ENCODE measurements at places on chromosomes 7 and 10.
A peak's percentile ranks its signal among the peaks of the same experiment; 100 is the strongest.

DNA sequence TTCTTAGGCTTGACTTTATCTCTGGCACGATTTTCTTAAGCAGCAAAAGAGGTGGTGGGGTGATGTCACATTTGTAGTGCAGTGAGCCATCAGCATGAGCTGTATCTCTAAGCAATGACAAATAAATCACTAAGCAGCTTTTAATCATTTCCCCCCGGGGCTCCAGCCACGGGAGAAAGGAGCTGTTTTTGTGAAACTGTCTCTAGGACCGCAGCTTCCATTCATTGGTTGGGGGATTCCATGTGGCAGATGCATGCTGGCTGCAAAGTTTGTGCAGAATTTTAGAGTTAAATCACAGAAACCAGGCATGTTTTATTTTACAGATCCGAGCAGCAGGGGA lies 464 bp downstream of the KIAA1217 start:
- ATAC-seq: peak; percentile 65

GRCh38 chr7:24870766-24871165 lies 109.2 kb downstream of the OSBPL3 start:
- no peak for ATAC-seq

- no peak for ATAC-seq
Measured at GRCh38 chr10:969473-970150, 18.6 kb upstream of the GTPBP4 start.

DNA sequence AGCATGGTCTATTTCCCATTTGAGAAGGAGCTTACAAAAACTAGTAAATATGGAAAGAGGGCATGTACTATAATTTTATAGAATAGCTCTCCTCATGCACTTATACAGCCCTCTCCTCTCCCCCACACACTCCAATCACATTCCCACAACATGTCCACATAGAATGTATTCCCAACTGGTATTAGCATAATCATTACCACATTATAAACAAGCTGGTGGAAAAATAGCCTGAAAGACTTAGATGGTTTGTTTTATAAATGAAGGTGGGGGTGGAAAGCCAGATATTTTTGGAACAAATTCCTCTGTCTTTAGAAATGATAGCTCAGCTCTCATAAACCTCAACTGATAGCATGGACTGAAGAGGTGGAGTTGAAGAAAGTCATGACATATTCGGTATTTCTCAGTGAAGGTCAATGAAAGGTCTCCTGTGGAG lies 410.1 kb downstream of the SUGCT start:
- ATAC-seq: no peak

DNA sequence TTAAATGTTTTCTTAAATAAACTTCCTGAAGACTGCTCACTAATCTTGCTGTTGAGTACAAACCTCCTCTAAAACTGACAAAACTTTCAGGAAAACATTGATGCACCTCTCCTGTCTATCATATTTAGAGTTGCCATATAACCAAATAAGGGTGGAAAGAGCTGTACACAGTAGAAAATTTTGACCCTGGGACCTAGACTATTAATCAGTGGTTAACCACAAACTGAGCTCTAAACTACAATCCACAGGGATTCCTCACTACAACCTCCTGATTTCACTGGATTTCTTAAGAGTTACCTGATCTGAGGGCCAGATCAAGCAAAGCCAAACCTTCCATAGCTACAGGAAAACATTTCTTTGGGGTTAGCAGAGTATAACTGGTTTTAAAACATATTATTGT lies 39.9 kb upstream of the WNT16 start:
- ATAC-seq: no peak

DNA sequence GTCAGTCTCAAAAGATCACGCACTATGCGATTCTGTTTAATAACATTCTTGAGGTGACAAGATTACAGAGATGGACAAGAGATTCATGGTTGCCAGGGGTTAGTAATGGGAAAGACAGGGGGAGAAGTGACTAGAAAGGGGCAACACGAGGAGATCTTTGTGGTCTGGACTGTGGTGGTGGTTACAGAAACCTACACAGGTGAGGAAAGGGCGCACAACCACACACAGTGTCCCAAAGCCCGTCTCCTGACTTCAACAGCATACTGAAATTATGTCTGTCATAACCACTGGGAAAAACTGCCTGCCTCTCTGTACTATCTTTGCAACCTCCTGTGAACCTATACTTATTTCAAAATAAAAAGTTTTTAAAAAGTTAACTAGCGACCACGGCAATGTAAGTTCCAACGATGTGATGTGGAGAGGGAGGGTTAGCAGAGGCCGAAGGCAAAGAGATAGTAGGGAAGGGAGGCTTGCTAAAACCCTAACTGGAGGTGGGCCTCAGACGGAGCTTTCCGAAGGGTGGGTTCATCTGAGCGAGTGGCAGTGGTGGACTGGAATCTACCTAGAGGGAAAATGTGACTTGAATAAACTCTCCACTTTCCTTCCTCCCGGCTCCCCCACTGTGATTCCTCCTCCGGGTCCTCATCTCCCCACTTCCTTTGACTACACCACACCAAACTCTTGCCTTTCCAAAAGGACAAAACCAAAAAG lies 43.7 kb downstream of the GNA12 start:
- no peak for ATAC-seq

- ATAC-seq: peak; percentile 51
Measured at GRCh38 chr10:3803927-3804741, 19.1 kb upstream of the KLF6 start.

GRCh38 chr7:127847641-127848040 lies 183.6 kb downstream of the LRRC4 start:
- no peak for ATAC-seq

GRCh38 chr7:154860621-154861375 lies 142.1 kb downstream of the PAXIP1 start:
- no peak for ATAC-seq

DNA sequence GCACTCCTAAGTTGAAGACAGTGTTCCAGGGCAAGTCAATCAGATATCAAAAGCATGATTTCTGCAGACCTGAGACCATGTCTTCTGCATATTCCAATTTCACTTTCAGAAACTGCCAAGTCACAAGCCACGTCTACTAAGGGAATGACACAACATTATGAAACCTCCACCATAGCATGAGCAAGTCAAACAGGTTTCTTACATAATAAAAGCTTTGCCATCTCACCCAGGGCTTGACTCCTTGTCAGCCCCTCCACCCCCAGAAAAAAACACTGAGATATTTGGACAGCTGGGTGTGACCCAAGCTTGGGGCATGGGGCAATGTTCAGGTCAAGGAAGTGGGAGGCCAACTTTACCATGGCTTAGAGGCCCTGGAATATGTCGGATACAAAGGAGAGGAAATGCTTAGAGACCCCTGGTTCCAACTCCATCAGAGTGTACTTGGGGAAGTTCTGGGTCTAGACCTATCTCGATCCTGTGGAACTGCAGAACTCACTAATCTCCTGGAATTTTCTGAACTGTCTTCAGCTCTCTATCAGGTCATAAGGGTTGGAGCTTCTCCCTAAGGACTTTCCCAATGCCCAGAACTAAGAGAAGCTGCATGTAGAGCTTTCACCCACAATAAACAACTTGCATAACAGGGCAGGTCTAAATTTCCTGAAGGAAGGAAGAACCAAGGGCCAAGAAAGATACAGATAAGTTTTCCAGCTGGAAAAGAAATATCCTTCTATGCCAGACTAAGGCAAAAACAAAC lies 80.6 kb upstream of the NAMPT start:
- peak; percentile 93 for ATAC-seq

GRCh38 chr7:73560109-73560835 lies 2.8 kb upstream of the BCL7B start:
- no peak for ATAC-seq

- ATAC-seq: peak; percentile 17
Measured at GRCh38 chr7:50308532-50309385, 4.2 kb downstream of the IKZF1 start.

DNA sequence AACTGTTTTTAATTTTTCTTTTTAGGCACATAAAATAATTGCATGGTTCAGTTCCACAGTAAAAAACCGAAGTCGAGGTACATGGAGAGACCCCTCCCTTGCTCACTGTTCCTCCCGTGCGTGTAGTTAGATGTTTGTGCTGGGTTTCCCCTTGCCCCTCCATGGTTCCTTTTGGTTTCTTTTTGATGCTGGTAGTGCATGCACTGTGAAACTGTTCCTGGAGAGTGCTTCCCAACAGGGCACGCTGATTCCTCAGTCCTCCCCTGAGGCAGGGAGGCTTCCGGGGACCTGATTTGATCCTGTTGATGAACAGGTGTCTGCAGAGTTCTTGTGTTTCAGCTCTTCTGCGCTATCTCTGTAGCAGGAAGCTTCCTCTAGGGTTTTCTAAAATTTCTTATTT lies 69.5 kb downstream of the ADCY1 start:
- no peak for ATAC-seq

GRCh38 chr10:117609095-117609795 lies 66.7 kb downstream of the EMX2 start:
- ATAC-seq: no peak

DNA sequence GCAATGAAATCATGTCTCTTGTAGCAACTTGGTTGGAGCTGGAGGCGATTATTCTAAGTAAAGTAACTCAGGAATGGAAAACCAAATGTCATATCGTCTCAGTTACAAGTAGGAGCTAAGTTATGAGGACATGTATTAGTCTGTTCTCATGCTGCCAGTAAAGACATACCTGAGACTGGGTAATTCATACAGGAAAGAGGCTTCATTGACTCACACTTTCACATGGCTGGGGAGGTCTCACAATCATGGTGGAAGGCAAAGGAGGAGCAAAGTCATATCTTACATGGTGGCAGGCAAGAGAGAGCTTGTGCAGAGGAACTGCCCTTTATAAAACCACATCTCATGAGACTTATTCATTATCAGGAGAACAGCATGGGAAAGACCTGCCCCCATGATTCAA lies 370.1 kb upstream of the PRKCQ start:
- peak; percentile 41 for ATAC-seq

DNA sequence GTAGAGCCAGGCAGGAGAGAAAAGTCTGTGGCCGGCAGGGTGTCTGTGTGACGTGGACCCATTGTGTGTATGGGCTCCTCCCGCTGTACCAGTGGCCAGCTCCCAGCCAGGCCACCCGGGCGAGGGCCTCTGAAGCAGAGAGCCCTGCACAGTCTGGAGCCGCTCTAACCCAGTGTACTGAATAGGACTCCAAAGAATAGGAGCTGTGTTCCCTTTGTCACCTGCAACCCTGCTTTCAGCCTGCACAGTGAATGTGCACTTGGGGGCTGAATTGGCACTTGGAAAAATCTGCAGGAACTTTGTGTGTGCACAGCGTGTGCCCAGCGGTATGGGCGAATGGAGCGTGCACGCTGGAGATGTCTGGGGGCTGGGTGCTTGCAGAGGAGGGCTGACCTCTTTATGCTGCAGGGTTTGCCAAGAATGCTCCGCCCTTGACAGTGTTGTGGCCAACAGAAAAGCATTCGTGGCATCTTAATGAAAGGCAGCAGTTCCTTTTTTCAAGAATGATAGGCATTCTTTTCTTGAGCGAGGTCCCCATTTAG lies 216.2 kb downstream of the AUTS2 start:
- no peak for ATAC-seq

GRCh38 chr7:17371671-17372524 lies 73.4 kb downstream of the AHR start:
- no peak for ATAC-seq

- ATAC-seq: no peak
Measured at GRCh38 chr7:70674571-70675010, 457.4 kb upstream of the GALNT17 start.

GRCh38 chr7:108497082-108497725 lies 28.7 kb downstream of the PNPLA8 start:
- ATAC-seq: peak; percentile 33

- peak; percentile 84 for ATAC-seq
Measured at GRCh38 chr7:131235489-131236317, 92.0 kb upstream of the MKLN1 start.

DNA sequence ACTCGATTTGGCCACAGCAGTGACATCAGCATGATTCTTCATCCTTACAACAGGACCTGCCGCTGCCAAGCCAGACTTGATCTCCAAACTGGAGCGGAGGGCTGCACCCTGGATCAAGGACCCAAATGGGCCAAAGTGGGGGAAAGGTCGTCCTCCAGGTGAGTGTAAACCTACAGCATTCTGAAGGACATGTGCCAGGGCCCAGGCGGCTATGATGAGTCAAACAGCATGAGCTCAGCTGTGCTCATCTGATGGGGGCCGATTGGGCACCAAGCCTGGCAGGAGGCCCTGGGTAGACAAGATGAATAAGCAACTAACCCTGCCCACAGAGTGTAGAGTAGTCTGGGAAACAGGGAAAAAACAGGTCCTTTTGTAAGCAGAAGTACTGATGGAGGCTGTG lies 14.4 kb upstream of the ATP6V0E2 start:
- ATAC-seq: no peak

- peak; percentile 3 for ATAC-seq
Measured at GRCh38 chr7:50450590-50451032, 461 bp upstream of the FIGNL1 start.

- peak; percentile 8 for ATAC-seq
Measured at GRCh38 chr7:101740981-101741725, 76.3 kb upstream of the CUX1 start.

- ATAC-seq: no peak
Measured at GRCh38 chr10:42973870-42974692, 102.8 kb upstream of the RET start.

DNA sequence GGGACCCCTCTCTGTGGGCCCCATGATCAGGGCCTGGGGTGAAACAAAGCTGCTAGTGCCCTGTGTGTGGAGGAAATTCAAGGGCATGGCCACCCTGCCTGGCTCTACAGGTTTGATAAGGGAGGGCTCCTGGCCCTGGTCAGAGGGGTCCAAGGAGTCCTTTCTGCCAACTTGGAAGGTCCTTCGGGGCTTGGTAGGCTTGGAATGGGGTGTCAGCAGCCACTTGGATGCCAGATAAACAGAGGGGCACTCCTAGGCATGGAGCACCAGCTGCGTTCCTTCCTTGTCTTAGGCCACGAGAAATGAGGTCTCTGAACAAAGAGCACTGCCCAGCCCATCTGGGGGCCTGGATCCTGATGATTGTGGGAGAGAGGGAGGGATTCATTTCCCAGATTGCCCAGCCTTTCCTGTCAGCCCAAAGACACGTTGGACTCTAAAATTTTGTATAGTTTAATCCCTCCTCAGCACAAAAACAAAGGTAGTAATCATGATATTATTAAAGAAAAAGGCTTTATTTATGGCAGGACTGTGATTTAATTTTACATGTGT lies 5.1 kb downstream of the MTURN start:
- no peak for ATAC-seq

- no peak for ATAC-seq
Measured at GRCh38 chr7:132441935-132442334, 134.3 kb downstream of the PLXNA4 start.

- ATAC-seq: no peak
Measured at GRCh38 chr7:51121931-51122425, 194.6 kb downstream of the COBL start.

- no peak for ATAC-seq
Measured at GRCh38 chr10:22002591-22003176, 846 bp downstream of the DNAJC1 start.

DNA sequence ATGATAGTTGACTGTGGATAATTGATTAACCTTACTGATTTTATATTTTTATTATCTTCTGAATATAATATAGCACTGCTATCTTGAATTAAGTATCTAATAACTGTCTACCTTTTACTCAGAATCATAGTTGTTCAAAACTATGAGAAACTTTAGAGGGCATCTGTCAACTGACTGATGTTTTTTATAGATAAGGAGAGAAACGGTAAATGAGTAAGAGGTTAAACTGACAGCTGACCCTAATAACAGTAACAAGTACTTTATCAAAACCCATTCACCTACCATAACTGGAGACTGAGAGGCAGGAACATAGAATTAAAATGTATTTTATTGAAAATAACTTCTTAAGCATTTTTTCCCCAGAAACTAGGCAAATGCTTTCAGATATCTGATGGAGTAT lies 62.2 kb downstream of the CYP51A1 start:
- ATAC-seq: no peak

Measured in activated CD4-positive, CD25-positive, alpha-beta regulatory T cell treated with anti-CD3 and anti-CD28 coated beads, Interleukin-2, amount 50 U/mL, for 24 hours (primary cell).